OCI-M1 (cell line): ENCODE measurements at places on chromosomes 7 and 10.

DNA sequence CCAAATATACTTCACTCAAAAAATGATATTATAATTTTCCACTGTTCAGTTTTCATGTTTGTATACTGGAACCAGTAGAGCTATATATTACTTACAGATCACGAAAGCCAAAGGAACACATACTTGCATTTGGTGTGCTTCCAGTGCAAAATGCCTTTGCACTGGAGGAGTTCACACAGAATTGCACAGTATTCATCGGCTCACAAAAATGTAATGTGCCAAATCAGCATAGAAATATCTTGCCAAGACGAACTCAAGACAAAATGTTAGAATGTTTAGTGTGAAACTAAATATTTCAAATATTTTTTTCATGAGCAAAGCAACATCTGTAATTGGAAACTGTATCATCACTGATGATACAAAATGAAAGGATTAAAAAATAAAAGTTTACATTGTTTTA lies 646.2 kb upstream of the SEMA3D start:
- no peak for DNase-seq

GRCh38 chr7:157028199-157028903 lies 17.9 kb upstream of the MNX1 start:
- no peak for DNase-seq

GRCh38 chr7:151987748-151988529 lies 31.7 kb downstream of the GALNTL5 start:
- no peak for DNase-seq

GRCh38 chr7:102843850-102844249 lies 69.0 kb upstream of the LRRC17 start:
- no peak for DNase-seq

- DNase-seq, result no peak
Observed at GRCh38 chr7:94580601-94581000, 71.0 kb downstream of the CASD1 start.

DNA sequence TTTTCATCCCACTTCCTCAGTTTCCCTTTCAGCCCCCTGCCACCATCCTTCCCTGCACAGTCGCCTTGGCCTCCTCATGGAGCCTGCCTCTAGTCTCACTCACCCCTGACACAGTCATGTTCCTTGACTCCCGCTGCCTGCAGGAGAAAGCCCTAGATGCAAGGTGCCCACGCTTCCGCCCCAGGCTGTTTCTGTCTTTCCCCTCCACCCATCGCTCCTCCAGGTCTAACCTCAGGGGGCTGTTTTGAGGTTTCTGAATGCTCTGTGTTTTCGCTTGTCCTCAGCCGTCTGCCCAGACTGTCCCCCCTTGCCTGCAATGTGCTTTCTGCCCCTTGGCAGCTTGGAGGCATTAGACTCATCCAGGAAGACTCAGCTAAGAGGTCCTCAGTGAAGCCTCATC lies 89.9 kb downstream of the EMX2 start:
- no peak for DNase-seq

- DNase-seq, result no peak
Observed at GRCh38 chr7:139721417-139721816, 56.4 kb downstream of the HIPK2 start.
